CD8-positive, alpha-beta memory T cell (primary cell): ENCODE measurements at places on chromosomes 13 and 19.

DNA sequence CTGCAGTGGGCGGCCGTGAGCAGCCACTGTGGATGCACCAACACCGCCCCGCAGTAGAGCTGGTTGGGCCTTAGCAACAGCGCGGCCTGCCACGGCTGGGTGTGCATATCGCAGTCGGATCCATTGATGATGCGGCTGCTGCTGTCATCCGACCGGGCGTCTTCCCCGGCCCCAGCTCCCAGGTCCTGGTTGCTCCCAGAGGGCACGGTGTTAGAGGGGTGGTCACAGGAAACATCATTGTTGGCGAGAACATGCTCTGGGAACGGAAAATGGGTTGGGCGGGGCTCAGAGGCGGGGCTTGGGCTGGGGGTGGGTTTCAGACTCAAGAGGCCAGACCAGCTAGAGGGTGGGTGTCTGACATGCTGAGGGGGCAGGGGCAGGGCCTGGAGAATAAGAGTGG is 3.0 kb downstream of the KLK5 start:
- DNase-seq = no peak

DNA sequence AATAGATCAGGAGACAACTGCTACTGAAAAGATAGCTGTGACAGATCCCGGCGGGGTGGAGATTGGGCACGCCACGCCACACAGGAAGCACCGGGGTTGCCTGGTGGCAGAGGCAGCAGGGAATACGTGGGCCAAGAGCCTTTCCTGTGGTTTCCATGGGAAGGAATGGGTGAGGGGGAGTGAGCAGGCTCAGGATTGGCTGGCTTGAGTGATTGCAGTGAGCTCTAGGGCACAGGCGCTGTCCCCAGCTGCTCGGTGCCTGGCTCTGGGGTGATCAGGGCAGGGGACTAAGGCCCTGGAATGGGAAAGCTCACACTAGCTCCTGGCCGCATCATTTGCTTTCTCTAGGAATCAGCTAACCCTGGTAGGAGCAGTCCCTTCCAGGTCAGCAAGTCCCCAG is 166.1 kb downstream of the USP12 start:
- no peak for DNase-seq

- no peak for DNase-seq
These were observed 1732.9 kb downstream of the PCDH9 start for GRCh38 chr13:65497265-65497664.

DNA sequence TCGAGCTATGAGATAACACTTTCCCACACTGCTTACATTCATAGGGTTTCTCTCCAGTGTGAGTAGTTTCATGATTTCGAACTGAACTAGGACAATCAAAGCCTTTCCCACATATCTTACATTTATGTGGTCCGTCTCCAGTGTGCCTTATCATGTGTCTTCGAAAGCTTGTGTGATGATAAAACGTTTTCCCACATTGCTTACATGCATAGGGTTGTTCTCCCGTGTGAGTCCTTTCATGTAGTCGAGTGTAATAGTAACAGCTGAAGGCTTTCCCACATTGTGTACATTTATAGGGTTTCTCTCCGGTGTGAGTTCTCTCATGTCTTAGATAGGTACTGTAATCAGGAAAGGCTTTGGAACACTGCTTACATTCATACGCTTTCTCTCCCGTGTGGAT is 16.3 kb downstream of the ZNF823 start:
- no peak for DNase-seq

DNA sequence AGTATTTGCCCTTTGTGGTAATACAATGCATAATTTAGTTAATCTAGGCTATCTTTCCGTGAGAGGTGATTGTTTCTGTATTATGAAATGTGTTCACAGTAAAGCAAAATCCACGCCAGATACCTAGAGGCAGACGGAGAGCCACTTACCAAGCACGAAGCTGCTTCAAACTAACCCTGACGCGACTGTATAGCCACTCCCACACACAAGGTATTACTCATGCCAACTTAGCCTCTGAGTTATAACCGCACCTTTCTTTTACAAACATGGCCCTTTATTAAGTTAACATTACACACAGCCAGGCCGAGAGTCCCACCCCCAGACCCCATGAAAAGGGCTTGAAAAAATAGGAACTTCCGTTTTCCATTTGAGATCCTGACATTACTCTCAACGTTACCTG is 185.7 kb downstream of the ABCC4 start:
- DNase-seq = no peak

GRCh38 chr19:12983542-12984142 is 11.6 kb upstream of the NFIX start:
- DNase-seq = peak; percentile 78

- peak; percentile 13 for DNase-seq
These were observed 10.1 kb upstream of the NFIX start for GRCh38 chr19:12985049-12985776.
